Activated CD8-positive, alpha-beta memory T cell treated with anti-CD3 and anti-CD28 coated beads for 24 hours (primary cell): ENCODE measurements at places on chromosomes 1 and 21.

- DNase-seq, result no peak
Measured at GRCh38 chr1:66069976-66070876, 277.5 kb downstream of the PDE4B start.

- no peak for DNase-seq
Measured at GRCh38 chr1:40789661-40790430, 6.3 kb downstream of the KCNQ4 start.

- no peak for DNase-seq
Measured at GRCh38 chr1:184362876-184363275, 24.0 kb upstream of the C1orf21 start.

DNA sequence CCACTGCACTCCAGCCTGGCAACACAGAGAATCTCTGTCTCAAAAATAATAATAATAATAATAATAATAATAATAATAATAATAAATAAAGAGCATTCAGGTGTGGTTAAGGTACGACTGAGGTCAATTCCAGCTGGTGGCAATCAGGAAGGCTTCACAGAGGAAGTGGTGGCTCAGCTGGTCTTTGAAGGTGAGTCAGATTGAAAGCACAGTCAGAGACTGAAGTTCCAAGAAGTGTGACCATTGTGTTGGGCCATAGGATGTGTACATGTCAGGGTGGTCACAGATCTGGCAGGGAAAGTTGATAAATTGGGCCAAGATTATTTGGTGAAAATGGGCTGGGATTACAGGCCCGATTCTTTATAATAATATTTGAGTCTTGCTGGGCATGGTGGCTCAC lies 31.0 kb upstream of the MED18 start:
- no peak for DNase-seq

GRCh38 chr1:119359730-119360129 lies 8.9 kb upstream of the HAO2 start:
- DNase-seq, result no peak

DNA sequence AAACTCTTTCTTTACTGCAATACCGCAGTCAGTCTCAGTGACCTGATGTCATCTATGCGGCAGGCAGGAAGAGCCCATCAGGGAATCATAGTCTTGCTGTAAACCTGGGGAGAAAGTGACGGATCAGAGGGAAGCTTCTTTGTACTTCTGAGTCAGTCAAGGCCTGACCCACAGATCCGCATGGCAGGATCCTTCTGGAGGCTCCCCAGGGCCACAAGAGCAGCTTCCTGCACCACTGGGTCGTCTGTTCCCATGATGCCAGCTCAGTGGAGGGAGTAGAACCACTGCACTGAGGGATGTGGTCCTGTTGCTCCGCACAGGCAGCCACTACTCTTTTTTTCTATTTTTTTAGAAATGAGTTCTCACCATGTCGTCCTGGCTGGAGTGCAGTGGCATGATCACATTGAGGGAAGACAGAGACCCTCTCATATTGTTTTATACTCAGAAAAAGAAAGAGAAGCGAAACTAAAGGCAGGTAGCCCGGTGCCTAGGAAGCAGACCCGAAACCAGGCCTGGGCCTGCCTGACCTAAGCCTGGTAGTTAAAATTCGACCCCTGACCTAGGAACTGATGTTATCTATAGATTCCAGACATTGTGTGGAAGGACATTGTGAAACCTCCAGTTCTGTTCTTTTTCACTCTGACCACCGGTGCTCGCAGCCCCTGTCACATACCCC lies 6.3 kb upstream of the ERVH48-1 start:
- no peak for DNase-seq

DNA sequence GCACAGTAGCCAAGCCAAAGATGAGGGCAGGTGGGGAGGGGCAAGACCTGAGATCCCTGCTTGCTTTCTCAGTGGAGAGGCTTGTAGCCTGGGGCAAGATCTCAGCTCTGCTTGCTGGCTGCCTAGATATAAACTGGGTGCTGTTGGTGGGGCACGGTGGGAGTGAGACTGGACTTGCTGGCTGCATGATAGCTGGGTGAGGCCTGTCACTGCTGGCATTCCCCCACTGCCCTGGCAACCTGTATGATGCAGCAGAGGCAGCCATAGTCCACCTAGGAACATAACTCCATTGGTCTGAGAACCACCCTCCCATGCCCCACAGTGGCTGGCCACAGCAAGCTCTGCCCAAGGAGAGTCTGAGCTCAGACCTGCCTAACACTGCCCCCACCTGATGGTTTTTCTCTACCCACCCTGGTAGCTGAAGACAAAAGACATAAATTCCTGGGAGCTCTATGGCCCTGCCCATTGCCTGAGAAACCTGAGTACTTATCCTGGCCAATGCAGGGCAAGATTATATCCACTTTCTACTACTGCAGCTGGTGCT lies 261.9 kb upstream of the DEPDC1 start:
- no peak for DNase-seq

GRCh38 chr1:94408104-94408830 lies 9.9 kb upstream of the ABCD3 start:
- DNase-seq, result no peak

- DNase-seq, result no peak
Measured at GRCh38 chr1:200233393-200233792, 176.4 kb downstream of the ZNF281 start.

DNA sequence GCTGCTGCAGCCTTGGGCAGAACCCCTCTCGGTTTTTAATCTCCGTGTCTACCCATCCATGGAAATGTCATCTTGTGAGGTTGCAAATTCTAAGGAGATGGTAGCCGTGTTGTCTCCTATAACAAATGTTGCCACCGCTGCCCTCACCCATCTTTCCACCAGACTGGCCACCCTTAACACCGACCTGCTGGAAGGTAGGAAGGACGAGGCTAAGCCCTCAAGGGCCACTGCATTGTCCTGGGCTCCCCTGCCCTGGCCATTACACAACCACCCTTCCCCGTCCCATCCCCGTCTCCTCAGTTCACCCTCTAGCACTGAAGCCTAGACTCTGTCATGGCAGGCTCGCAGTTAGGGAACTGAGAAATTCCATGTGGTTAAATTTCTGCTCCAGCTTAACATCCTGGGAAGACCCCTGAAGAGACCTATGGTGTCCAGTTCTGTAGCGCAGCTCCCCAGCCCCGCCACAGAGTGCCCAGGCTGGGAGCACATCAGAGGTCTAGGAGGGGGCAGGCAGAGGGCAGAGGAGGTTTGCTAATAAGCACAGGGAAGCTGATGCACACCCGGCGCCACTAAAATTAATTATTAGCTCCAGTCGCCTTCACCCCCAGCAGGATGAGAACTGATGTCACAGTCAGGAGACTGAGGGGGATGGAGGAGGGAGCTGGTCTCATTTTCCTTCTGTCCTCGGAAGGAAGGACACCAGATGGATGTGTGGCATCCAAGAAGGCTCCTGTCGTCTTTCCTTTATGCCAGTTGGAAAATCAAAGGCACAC lies 38.3 kb downstream of the STUM start:
- DNase-seq, result no peak

DNA sequence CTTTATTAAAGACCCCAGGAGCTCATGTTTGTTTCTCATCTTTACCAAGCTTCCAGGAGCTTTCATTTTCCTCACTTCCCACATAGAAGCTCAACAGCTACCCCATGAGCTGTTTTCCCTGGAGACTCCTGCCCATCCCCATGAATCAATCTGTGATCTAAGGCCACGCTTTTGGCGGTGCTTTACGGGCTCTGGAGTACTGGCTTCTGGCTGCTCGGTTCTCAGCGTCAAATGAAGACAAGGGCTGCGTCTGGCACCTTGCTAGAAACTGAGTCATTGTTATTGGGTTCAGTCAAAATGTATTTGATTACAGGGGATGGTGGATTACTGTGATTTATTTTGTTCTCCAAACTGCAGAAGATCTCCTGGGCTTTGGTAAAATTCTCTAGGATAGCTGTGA lies 39.9 kb downstream of the ACP6 start:
- no peak for DNase-seq

DNA sequence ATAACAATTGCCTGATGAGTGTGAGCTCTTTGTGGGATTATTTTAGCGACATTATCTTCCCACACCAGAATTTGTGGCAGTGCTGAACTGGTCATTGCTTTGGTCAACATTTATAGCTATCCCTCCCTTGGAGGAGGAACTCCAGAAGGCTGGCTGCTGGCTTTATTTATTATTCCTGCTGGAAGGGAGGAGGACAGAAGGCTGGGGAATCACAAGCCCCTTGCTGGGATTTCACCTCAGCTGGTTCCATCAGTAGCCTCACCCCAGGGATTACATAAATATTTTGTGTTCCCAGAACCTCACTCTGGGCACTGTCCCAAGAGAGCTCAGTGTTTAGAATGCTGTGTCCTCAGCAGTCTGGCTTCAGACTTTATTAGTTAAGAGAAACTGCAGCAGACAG lies 102.8 kb upstream of the C1orf21 start:
- no peak for DNase-seq

DNA sequence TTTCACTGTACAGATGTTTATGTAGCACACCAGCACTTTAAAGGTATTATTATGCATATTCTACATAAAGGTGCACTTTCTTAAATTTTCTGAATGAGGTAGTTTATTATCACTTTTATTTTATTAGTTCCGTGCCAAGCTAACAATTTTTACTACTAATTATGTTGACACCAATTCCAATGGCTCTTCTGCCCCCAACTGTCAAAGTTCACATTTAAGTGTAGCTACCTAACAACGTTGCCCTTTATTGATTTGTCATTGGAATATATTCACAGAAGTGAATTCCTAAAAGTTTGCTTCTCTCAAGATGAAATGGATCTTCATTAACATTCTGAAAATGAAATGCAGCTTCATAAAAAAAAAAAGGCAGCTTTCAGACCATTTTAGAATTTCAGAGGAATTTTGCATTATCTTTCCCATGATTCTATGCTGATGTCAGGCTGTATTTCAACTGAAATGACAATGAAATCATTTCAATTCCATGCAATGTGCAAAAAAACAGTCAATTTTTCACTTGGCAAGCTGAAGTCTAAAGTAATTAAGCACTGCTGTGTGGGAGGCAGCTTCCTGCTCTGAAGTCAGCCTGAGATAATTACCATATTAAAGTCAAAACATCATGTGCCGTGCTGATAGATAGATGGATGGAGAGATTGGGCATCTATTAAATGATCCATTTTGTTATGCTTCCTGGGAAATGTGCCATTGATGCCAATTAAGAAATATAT lies 229.2 kb downstream of the TTLL7 start:
- DNase-seq, result no peak

- no peak for DNase-seq
Measured at GRCh38 chr1:94727846-94728715, 92.1 kb upstream of the SLC44A3 start.

DNA sequence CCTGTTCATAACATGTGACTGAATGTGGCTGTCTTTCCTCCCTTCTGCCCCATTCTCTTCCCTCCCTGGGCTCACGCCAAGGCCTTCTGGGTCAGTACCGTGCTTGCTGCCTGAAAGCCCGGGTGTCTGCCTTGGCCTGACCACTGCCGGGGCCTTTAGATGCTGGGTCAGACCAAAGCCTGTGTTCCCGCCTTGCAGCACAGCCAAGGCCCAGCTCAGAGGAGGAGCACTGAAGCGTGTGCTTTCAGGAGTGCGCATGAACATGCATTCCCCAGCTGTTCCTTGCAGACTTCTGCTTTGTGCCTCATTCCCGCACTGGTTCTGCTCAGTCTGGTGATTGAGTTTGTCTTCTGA lies 27.0 kb upstream of the SARS1 start:
- no peak for DNase-seq

DNA sequence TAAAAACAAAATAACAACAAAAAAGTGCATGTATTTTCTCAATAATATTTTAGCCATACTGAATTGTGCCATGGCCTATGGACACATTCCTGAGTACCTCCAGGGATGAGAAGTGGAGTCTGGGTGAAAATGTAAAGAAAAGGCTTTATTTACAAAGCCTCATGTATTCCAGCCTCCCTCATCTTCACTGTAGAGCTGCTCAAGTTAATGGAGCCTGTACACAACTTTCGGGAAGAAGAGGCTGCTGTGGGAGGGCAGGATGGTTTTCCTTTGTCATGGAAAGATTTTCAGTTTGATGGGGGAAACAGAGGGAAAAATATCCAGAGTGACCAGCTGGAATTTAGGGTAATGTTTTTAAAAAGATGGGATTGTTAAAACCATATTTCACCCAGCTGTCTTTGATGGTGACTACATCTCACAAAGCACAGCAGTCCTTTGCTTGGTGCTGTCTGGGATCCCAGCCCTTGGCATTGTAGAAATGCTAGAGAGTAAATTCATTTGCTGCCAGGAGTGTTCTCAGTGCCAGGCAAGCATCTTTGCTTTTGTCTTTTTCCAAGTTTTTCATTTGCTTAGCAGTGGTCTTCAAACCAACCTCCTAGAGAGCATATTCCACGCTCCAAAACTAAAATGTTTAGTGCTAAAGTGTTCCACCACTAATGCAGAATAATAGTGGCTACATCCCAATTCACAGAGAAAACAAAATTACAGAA lies 54.9 kb downstream of the DPT start:
- no peak for DNase-seq

DNA sequence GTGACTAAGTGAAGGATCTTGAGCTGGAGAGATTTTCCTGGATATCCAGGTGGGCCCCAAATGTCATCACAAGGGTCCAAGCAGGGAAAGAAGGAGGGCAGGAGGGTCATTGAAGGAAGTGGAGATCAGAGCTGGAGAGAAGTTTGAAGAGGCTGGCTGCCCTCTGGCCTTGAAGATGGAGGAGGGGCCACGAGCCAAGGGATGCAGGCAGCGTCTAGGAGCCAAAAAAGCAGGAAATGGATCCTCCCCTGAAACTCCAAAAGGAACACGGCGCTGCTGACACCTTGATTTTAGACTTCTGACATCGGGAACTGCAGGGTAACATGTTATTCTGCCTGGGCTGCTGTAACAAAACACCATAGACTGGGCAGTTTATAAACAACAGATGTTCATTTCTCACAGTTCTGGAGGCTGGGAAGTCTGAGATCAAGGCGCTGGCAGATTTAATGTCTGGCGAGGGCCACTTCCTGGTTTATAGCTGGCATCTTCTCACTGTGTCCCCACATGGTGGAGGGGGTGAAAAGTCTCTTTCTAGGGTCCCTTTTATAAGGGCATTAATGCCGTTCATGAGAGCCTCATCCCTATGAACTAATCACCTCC lies 28.8 kb upstream of the ZBTB21 start:
- no peak for DNase-seq

DNA sequence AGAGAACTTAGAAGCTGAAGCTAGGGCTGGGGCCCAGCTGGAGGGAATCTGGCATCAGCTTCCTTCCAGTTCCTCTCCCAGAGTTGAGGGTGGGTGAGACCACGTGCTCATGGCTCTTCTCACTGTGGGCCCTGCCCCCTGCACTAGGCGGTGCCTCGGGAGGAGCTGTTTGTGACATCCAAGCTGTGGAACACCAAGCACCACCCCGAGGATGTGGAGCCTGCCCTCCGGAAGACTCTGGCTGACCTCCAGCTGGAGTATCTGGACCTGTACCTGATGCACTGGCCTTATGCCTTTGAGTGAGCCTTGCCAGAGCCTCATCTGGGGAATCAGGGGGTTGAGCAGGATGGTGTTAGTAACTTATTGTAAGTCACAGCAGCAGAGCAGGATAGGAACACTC lies 16.1 kb downstream of the AKR1A1 start:
- DNase-seq, result no peak

GRCh38 chr1:151556052-151556451 lies 15.9 kb downstream of the TUFT1 start:
- DNase-seq, result no peak
